Lower leg skin (tissue), 4 donors: ENCODE measurements at places on chromosomes 3 and 15. TPM values are rescaled to one million over a fixed set of nuclear protein-coding genes. Genes with fewer than 3 reads are reported as not detected.

- DNase-seq, result no peak
These were observed 1.3 kb downstream of the RPL22L1 start for GRCh38 chr3:170868577-170869238.

DNA sequence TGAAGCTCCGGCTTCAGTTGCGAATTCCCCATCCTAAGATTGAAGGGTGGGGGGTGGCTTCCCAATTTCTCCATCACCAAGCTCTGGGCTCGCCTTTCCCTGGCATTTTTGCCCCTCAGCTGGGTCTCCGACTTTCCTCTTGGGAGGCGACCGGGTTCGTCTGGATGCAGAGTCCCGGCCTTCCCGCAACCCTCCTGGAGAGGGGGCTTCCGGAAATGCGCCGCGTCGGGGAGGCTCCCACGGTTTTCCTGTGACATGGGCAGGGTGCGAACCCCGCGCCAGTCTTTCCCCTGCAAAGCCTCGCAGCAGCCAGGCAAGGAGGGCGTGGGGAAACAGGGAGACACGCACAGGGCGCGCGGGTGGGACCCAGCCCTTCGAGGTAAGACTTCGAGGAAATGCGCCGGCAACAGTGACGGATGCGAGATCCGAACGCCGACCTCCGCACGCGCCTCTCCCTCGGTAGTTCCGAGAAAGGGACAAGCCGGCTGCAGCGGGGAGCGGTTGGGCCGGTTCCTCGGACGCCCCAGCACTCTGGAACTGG lies 466 bp upstream of the HCN4 start:
- DNase-seq, result no peak

Gene DNAH12
- under 0.01 TPM for total RNA-seq

DNA sequence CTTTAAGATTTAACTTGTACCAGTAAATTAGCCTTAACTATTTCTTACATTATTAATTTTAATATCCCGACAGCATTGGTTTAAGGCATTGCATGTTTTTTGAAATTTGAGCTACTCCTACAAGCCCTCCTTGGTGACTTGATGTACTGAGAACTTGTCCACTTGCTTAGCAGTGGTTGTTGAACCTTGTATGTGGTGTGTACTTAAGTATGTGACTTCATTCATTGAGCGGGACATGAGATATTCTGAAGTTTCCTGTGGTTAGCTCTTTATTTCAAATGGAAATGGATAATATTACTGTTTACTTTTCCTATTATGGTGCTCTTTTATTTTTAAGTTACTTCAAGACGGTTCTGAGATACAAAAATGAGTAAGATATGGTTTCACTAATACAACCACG lies 3.6 kb upstream of the COL6A5 start:
- no peak for DNase-seq

Gene CD96
- 2.1 TPM for total RNA-seq

Gene ARRDC4
- total RNA-seq, result 66.8 TPM

Gene GOLGA6D
- not detected for total RNA-seq

- DNase-seq, result no peak
These were observed 41.2 kb upstream of the SLC6A11 start for GRCh38 chr3:10774825-10775224.
